HL-60 (cell line): ENCODE measurements at places on chromosomes 12 and 14.

DNA sequence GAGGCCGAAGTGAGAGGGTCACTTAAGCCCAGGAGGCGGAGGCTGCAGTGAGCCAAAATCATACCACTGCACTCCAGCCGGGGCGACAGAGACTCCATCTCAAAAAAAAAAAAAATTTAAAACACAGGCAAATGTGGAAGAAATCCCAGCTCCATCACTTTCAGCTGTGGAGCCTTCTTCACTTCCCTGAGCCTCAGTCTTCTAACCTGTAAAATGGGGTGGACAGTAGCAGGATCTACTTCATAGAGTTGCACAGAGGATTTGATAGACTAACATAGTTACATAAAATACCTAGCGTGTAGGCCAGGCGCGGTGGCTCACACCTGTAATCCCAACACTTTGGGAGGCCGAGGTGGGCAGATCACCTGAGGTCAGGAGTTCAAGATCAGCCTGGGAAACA lies 26.5 kb downstream of the PHETA1 start:
- no peak for DNase-seq

- DNase-seq: no peak
Measured at GRCh38 chr14:62631176-62631575, 414.1 kb downstream of the KCNH5 start.

DNA sequence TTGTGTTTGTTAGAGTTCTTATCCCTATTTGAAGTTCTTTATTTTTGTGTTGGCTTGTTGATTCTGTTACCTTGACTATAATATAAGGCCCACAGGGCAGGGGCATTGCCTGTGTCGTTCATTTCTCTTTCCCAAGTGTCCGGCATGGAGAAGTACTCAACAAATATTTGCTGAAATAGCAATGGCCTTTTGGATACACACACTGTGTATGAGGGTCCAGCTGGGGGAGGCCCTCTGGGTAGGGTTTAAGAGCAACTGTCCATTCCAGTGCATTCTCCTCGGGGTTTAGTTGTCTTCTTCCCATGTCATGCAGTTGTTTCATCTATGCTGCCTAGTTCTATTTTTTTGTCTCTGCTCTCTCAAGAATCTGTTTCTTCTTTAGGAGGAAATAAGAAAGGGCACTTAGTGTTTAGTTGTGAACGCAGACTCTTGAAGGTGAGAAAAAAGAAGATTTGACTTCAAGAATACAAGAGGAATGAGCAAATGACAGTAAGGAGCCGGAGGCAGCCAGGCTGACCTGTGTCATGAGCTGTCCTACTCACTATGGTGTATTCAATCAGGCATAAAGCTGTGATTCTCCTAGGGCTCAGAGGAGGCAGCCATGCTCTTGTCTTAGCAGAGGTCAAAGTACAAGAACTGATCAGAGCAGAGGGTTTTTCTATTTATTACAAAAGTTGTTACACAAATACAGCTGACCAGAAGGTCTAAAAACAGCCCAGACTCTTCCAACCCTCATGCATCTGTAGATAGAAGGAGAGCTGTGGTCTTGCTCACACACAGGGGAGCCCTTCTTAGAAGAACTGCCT lies 10.2 kb downstream of the ERG28 start:
- no peak for DNase-seq

GRCh38 chr12:650983-651382 lies 12.3 kb downstream of the NINJ2 start:
- DNase-seq: peak; percentile 58

GRCh38 chr12:115013236-115013981 lies 329.4 kb upstream of the TBX3 start:
- DNase-seq: no peak

- DNase-seq: no peak
Measured at GRCh38 chr12:184811-185575, 29.0 kb downstream of the SLC6A12 start.

DNA sequence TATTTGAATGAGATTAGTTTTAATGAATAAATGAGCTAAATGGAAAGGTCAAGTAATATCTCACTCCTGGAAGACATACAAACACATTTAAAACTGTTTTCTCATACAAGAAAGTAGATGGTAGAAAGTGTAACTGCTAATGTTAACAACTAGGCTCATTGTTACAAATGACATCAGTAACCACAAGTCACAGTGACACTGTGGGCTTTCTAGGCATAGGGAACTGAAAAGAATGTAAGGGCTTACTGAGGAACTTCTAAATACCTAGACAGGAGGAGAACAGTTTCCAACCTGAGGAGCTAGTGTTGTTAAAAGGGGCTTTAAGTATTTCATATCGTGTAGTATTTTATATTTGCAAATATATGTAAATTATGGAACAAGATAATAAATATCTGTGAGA lies 17.5 kb upstream of the ERGIC2 start:
- DNase-seq: no peak

DNA sequence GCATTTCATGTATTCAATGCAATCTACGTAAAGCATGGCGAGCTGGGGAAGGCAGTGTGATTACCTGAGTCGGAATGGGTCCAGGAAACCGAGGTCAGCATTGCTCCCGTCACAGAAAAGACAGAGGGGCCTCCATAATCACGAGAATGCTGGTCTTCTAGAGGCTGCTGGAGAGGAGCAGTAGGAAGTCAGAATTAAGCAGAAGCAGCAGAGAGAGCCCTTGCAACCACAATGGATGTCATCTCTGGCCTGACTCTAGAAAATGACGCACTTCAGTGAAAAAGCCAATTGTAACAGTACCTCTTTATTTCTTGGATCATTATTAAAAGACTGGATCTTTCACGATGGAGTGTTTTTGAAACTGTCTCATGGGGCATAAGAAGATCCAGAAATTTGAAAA lies 69.5 kb upstream of the FOXN3 start:
- DNase-seq: peak; percentile 51

- DNase-seq: no peak
Measured at GRCh38 chr12:114649585-114649984, 34.4 kb downstream of the TBX3 start.

DNA sequence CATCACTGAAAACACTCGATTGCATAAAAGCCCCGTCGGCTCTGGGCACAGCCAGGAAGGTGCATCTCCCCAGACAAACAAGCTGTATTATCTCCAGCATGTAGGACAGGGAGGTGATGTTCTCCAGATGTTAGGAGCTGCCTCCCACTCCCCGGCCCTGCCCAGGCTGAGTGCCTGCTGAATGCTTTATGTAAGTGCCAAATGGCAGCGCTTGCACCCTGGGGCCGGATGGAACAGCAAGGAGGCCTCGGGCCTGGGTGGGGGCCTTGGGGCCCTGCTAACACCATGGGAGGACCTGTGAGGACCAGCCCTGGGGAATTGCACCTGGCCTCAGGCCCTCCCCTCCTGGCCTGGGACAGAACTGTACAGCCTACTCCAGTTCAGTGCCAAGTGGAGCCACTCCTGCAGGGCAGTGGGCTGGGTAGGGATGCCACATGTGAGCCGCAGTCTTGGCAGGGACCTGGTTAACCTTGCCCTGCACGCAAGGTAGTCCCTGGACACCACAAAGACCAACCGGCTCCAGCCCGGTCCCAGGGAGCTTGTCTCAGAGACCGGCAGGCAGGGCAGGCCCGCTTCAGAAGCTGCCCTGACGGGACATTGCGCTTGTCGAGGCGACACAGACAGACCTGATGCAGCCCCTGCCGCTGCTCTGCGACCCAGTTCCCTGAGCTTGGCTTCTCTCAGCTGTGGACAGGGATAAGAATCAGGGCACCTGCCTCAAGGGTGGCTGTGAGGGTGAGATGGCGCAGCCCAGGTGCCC lies 35.3 kb upstream of the PPP1R13B start:
- no peak for DNase-seq

GRCh38 chr12:120862664-120863063 lies 41.5 kb downstream of the SPPL3 start:
- DNase-seq: no peak

DNA sequence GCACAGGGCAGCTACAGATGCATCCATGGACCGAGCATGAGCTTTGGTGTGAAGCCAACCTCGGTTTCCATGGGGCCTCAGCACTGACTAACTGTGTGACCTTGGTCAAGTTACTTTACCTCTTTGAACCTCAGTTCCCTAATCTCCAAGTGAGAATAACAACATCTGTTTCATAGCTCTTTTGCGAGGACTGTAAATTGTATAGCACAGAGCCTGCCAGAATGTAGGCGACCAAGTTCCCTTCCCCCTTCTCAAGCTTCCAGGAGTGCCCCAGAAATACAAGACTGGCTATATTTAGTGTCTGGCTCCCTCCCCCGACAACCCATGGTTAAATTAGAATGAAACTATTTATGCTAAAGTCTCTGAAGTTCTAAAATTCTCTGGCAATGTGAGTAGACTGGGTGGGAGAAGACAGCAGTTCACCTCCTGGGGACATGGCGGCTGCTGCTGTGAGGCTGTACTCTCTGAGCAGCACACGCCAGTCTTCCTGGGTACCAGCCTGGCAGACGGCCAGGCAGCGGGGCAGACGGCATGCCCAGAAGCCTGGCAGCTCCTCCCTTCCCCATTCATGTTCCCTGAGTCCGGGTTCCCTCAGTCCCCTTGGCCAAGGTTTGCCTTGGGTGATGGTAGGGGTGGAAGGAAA lies 22.0 kb upstream of the TMED10 start:
- DNase-seq: no peak

DNA sequence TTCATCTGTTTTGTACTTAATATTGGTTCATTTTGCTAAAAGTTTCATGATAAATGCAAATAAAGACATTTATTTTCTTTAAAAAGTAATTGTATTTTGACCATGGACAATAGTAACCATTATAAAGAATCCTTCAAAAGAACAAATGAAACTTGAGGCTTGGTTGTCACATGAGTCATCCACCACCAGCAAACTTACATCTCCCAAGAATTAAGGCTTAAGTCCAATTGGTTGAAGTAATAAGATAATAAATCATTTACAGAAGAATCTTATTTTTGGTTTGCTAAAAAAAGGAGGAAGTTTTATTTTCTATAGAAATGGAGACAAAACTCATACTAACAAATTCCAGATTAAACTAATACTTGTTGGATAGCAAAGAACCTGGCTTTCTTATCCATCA lies 84.8 kb upstream of the KITLG start:
- DNase-seq: no peak

DNA sequence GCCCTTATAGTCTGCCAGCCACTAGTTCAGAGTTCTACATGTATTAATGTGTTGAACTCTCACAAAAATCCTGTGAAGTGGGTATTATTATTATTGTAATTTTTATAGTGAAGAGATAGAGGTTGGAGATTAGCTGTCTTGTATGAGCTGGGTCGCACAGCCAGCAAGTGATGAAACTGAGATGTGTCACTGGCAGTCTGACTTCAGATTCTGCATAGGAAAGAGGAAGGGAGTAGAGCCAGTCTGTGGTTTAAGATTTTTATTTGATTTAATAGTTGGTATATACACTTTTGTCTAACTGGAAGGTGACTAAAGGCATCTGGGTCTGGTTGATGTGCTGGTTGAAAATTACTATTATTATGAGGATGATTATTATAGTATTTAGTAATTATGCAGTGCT lies 5.8 kb upstream of the FRS2 start:
- no peak for DNase-seq

- DNase-seq: no peak
Measured at GRCh38 chr12:38744041-38744440, 161.3 kb downstream of the CPNE8 start.

DNA sequence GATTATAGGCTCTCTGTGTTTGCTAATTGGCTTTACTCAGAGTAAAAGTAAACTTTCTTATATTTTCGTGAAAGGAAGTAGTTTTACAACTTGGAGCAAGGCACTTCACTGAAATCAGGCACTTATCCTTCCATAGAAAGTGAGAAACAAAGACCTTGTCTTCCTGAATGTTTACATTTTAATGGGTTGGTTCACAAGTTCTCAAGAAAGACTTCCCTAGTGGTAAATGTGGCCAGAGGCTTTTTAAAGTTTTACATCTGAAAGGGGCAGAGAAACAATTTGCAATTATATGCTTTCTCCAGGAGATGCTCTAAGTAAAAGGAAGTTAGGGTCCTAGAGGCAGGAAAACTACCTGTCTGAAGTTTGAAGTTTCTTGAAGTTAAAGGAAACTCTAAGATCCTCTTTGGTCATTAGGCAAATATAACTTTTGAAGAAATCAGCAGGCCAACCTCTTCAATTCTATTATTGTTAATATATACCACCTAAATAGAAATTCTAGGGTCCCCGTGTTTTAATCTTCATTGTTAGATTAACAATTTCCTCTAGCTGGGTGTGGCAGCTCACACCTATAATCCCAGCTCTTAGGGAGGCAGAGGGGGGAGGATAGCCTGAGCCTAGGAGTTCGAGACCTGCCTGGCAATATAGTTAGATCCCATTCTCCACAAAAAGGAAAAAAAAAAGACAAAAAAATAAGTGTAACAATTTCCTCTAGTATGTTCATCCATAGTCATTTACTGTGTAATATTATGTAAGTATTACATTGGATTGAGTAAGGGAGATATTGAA lies 644.9 kb upstream of the FOXG1 start:
- no peak for DNase-seq

DNA sequence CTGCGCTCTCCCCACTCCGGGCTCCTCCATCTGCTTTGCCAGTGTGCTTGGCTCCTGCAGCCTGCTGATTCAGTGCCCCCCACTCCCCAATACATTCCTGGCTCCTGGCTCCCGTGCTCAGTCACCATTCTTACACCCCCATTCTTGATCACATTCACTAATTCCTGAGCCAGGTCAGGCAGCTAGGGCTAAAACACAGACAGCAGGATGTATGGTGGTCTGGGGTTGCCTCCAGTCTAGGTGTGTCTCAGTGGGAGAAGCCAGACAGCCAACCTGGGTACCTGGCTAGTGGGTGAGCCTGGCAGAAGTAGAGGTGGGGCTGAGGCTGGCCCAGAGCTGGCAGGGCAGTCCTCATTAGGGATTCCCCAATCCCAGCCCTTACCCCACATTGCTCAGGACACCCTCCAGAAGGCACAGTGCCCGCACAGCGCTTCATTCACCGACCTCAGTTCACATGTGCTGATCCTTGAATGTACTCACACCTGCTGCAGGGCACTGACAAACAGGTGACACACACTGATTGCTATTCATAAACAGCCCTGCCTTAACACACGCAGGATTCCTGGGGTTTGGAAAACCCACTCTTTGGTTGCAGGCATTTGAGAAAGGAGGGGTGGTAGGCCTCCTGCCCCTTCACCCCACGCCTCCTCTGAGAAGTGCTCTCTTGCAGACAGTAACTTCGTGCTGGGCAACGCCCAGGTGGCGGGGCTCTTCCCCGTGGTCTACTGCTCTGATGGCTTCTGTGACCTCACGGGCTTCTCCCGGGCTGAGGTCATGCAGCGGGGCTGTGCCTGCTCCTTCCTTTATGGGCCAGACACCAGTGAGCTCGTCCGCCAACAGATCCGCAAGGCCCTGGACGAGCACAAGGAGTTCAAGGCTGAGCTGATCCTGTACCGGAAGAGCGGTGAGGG lies 1.7 kb downstream of the KCNH3 start:
- DNase-seq: no peak
